Stimulated activated CD8-positive, alpha-beta memory T cell treated with anti-CD3 and anti-CD28 coated beads, Interleukin-4, amount 100 ng/mL, for 4 hours (primary cell): ENCODE measurements at places on chromosomes 2 and 18.

- DNase-seq = no peak
Measured at GRCh38 chr2:99988599-99988998, 153.8 kb downstream of the AFF3 start.

- DNase-seq = no peak
Measured at GRCh38 chr18:62862466-62862865, 147.1 kb downstream of the PHLPP1 start.

DNA sequence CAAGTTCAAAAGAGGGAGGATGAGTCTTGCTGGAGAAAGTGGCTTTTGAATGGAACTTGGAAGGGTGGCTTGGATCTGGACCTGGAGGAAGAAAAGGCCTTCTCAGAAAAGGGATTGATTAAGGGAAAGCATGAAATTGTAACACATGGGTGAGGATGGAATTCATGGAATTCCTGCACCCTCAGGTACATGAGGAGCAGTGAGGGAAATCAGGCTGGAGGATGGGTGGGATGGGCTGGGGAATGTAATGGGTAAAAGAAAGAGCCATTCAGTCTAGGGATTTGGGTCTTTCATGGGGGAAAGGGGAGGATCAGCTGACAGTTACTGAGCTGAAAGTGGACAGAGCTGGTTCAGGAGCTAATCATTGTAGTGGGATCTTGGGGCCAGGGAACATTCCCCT lies 51.2 kb upstream of the HAAO start:
- no peak for DNase-seq

- no peak for DNase-seq
Measured at GRCh38 chr18:50042611-50043010, 152.3 kb downstream of the MYO5B start.

- DNase-seq = no peak
Measured at GRCh38 chr18:48453330-48454066, 44.3 kb upstream of the ZBTB7C start.

GRCh38 chr2:67948506-67948905 lies 114.3 kb downstream of the C1D start:
- DNase-seq = no peak

- no peak for DNase-seq
Measured at GRCh38 chr2:221807706-221808105, 235.6 kb upstream of the EPHA4 start.

GRCh38 chr2:149561309-149561926 lies 26.2 kb downstream of the MMADHC start:
- no peak for DNase-seq

- DNase-seq = no peak
Measured at GRCh38 chr2:168802859-168803725, 655 bp downstream of the NOSTRIN start.

- no peak for DNase-seq
Measured at GRCh38 chr2:119352357-119352756, 14.3 kb downstream of the C2orf76 start.

- no peak for DNase-seq
Measured at GRCh38 chr2:238361877-238362276, 41.6 kb downstream of the TRAF3IP1 start.

GRCh38 chr2:182870227-182870626 lies 3.8 kb upstream of the FRZB start:
- DNase-seq = no peak

GRCh38 chr2:41723526-41723925 lies 324.3 kb upstream of the PKDCC start:
- DNase-seq = no peak

DNA sequence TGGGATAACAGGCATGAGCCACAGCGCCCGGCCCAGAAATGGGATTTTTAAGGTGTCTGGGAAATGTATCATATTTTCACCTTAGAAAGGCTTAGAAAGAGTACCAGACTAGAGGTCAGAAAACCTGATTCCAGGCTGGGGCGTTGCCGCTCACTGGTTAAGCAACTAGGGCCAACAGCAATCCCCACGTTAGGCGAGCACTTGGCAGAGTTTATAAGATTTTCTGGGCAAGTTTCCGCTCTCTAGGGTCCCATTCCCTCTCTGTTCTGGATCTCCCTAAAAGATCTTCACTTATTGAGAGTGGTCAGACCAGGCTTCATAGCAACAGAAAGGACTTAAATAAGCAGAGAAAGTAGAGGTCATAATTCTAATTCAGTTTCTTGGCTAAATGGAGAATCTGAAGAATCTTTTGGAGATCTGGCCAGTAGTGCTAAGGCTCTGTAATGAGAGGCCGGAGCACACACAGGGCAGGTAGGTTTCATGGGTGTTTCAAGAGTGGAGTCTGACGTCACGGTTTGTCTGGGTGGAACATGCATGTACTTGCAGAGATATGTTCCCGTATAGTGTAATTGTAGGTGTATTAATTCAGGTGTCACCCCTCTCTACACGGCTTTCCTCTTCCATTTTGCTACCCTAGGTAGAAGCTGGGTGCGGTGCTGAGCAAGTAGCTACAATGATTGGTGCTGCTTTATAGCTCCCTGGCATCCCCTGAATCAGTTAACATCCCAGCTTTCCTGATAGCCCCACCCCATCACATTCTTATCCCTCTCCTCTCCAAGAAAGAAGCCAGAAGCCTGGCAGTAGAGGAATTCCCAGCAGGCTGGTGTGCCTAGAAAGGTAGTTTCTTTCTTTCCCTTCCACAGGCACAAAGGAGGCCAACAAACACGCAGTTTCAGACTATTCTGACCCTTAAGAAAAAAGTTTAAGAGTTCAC lies 4.4 kb upstream of the SMAD7 start:
- DNase-seq = no peak

- DNase-seq = no peak
Measured at GRCh38 chr2:105617631-105618350, 126.9 kb upstream of the NCK2 start.
